ENCODE measurements at places on chromosomes 16 and 17.

DNA sequence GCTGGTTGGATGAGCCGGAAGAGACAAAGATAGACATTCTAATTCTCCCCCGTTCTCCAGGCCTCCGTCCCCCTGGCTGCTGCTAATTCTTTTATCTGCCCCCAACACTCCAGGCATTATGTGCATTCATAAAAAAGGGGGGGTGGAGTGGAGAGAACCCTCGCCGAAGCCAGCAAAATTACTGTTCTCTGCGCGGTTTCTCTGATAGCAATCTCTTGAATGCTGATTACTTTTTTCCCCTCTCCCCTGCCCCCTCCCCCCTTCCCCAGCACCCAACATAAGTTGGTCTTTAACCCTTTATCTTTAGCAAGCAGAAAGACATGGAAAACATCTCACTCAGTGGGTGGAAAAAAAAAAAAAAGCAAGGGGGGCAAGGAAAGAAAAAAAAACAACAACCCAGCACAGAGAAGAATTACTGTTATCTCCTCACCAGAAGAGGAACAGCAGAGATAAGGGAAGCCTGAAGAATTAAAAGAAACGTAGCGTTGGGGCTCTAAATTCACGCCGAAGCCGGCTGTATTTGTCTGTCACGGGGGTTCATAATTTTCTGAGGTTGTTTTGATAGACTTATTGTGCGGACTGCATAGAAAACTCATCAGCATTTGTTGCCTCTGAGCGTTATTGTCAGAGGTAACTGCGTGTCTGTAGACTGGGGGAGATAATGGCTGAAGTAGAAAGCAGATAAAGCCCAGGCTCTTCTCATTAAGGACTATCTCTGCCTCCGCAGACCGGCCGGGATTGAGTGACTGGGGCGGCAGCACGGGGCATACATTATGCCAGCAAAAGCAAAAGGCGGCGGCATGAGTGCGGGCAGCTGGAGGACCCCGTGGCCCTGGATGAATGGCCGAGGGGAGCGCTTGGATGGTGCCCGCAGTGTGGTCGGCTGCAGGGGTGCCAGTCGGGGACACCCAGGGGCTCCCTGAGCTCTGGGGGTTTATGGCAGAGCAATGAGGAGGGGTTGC lies 126.9 kb downstream of the MRM1 start:
- DNase-seq: no peak

DNA sequence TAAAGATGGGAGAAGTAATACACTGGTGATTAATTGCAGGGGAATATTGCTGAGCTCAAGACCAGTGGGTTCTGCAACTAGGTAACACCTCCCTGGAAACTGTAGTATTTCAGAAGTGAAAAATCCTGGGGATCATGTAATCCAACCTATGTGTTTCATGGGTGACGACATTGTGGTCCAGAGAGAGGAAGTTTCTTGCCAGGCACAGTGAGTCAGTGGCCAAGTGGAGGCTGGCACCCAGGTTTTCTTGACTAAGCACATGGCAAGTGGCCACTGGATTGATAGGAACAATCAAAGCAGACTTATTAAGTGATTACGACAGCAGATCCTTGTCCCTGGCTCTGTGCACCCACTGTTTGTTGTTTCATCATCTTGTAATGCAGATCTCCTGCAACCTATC lies 14.6 kb upstream of the CIITA start:
- DNase-seq: peak; percentile 7

GRCh38 chr17:39665642-39666224 lies 584 bp downstream of the TCAP start:
- no peak for DNase-seq

DNA sequence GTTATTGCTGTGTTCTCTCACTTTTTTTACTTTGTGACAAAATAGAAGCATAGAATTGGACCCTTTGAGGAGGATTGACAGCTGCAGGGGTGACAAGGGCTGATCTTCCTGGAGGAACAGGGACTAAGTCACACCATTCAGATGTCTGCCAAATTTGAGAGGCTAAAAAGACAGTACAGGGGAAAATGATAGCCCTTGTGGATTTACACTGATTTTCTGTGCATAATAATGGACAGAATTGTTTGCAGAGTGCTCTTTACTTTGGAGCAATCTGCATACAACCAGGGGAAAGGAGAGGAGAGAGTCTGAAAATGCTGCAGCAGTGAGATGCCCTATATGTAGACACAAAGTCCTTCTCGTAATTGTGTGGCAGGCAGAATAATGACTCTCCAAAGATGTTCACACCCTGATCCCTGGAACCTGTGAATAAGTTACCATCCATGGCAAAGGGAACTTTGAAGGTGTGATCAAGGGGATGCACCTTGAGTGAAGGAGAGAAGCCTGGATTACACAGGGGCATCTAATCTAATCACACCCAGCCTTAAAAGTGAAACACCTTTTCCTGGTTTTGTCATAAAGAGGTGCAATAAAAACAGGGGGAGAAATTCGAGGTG lies 221.4 kb upstream of the CPHXL start:
- DNase-seq: no peak

- DNase-seq: no peak
Measured at GRCh38 chr17:80671825-80672110, 127.1 kb downstream of the RPTOR start.

GRCh38 chr16:70258065-70258464 lies 6.3 kb upstream of the EXOSC6 start:
- DNase-seq: no peak

DNA sequence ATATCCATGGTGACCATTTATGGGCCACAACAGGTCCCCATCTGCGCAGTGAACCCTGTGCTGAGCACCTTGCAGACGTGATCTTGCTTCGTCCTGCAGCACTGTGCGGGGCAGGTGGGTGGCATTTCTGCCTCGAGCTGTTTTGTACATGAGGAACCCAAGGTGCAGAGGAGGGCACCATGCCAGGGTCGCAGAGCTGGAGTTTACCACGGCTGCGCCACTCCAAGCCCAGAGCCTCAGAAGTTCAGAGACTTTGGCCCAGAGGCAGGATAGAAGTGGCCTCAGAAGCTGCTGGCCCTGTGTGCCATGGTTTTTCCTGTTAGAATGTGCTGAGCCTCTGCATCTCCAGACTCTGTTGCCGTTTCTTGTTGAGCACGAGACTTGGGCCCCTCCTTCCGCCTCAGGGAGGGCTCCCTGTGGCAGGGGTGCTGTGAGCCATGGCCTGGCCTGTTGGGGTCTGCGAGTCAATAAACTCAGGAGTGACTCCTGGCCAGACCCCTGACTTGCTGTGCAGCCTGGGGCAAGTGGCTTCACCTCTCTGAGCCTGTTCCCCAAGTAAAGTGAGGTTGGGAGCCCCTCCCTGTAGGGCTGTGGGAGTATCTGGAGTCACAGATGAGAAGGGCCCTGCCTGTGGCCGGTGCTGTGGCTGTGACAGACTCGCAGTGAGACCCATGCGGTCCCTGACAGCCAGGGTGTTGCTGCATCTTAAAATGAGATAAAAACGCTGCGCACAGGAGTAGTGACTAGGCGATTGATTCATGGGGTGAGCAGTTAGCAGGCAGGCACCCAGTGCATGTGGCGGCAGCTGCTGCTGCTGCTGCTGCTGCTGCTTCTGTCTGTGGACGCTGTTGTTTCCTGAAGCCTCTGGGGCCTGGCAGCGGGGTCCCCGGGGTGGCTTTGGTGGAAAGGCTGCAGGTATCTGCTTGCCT lies 11.8 kb downstream of the MAP2K3 start:
- no peak for DNase-seq

DNA sequence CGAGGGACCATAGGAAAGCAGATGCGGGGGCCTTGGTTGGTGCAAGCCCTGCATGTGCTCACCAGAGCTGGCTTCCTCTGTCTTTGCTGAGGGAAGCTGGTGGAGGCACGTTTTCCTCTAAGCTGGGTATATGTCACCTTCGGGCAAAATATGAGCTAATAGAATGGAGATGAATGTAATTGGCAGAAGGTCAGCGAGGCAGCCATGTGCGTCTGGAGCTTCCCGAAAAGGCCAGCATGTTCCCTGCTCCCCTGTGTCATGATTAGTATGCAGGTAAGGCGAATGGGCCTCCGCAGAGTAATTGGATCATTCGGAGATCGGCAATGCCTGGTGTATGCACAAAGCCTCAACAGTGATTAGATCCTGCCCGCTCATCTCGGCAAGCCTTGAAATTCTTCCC lies 806.2 kb upstream of the EEF2KMT start:
- DNase-seq: no peak

DNA sequence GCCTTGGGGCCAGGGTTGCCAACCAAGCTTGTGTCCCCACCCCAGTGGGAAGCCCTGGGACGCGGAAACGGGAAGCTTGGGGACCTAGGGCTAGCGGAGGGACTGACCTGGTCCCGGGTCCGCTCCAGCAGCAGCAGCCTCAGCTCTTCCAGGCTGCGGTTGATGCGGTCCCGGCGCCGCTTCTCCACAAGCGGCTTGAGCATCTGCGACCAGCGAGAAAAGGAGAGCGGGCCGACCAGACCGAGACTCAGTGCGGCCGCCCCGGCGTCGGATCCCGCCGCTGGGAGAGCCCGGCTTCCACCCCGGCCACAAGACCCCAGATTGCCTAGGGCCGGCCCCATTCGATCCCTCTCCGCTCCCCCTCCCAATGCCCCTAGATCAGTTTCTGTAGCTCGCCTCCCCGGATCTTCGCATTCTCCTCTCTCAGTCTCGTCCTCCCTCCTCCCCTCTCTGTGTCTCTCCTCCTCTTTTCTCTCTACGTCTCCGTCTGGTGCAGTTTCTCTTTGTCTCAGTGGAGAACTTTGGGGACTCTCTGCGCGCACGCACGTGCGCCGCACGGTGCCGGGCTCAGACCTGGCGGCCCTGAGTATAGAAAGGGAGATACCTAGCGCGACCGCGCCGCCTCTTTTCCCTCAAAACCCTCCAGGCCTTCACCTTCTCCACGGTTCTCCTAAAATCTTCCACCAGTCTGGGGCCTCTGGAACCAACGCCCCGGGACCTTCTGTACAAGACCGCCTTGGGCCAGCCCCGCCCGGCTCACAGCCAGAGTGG lies 797 bp downstream of the HES7 start:
- no peak for DNase-seq

GRCh38 chr17:7839190-7839875 lies 5.3 kb downstream of the KDM6B start:
- no peak for DNase-seq

DNA sequence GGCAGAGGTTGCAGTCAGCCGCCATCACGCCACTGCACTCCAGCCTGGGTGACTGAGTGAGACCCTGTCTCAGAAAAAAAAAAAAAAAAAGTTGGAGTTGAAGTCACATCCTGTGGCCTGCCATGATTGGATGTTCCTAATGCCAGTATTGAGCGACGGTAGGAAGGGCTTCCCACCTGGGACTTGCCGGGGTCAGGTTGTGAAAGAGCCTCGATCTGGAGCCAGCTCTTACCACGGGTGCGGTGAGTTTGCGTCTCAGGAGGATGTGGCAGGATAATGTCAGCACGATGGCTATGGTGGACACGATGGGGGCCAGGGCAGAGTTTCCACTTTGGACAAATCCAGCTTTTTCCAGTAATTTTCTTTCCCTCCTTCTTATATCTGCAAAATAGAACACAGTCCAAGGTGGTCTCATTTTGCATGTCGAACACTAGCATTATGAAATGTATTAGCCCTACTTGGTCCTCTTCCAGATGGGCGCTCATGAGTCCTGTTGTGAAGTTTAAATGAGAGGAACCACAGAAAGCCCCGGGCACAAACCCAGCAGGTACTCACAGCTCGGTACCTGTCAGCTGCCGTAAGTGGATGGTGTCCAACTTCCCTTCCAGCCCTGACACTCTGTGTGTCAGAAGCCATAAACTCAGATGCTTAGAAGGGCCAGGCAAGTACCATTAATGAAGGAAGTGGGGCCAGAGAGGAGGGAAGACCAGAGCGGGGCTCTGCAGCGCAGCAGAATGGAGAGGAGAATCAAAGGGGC lies 22.2 kb downstream of the ABCC12 start:
- DNase-seq: no peak

- DNase-seq: no peak
Measured at GRCh38 chr17:82399601-82400101, 18.5 kb upstream of the HEXD start.

- no peak for DNase-seq
Measured at GRCh38 chr17:76554131-76554530, 14.3 kb downstream of the PRCD start.

DNA sequence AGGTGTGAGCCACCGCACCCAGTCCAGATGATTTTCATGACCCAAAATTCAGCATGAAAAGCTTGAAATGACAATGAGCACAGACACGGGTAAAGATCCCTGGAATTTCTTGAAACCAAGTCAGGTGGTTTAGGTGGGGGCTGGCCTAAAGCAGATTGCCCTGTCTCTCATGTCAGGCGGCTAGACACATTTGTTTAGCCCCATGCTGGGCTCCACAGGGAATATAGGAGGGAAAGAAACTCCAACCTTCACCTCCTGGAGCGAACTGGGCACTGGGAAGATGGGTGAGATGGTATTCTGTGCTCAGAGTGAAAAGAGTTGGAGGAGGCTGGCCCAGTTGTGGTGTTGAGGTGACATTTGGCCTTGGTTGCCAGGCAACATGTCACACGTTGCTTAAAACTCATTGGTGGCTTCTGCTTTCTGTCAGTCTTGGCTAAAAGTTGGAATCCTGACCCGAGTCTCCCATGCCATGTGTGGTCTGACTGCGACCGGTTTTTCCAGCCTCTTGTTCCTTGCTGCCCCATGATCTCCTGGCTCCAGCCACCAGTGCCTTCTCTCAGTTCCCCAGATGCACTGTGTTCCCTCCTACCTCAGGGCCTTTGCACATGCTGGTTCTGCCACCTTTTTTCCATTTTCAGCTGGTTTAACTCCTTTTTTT lies 113.7 kb downstream of the ABCC6 start:
- DNase-seq: no peak

- no peak for DNase-seq
Measured at GRCh38 chr17:77736721-77737120, 221.8 kb upstream of the TNRC6C start.
